Stimulated activated CD8-positive, alpha-beta memory T cell treated with anti-CD3 and anti-CD28 coated beads, Interleukin-4, amount 100 ng/mL, for 4 hours (primary cell): ENCODE measurements at places on chromosomes 5 and 9.

DNA sequence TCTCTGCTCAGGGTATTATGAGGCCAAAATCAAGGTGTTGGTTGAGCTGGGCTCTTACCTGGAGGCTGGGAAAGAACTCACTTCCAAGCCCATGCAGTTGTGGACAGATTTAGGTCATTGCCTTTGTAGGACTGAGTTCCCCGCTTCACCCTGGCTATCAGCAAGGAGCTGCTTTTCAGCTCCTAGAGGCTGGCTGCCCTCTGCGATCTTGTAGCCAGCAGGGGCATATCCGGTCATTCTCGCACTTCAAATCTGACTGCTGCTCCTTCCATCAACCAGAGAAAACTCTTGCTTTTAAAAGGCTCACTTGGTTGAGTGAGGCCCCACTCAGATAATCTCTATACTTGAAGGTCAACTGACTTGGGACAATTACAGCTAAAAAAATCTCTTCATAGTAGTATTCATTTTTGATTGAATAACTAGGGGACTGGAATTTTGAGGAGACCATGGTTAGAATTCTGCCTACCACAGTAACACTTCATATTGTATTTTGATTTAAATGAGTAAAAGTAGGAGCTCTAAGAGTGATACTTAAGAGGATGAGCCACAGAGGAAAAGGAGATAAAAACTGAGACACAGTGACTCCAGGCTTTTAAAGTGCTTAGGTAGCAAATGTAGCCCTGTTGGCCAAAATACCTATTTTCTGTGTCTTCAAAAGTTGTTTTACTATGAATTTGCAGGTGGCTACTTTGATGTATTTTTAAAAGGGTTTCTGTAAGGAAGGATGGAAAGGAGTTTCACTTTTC lies 137.4 kb downstream of the CD180 start:
- DNase-seq = no peak

DNA sequence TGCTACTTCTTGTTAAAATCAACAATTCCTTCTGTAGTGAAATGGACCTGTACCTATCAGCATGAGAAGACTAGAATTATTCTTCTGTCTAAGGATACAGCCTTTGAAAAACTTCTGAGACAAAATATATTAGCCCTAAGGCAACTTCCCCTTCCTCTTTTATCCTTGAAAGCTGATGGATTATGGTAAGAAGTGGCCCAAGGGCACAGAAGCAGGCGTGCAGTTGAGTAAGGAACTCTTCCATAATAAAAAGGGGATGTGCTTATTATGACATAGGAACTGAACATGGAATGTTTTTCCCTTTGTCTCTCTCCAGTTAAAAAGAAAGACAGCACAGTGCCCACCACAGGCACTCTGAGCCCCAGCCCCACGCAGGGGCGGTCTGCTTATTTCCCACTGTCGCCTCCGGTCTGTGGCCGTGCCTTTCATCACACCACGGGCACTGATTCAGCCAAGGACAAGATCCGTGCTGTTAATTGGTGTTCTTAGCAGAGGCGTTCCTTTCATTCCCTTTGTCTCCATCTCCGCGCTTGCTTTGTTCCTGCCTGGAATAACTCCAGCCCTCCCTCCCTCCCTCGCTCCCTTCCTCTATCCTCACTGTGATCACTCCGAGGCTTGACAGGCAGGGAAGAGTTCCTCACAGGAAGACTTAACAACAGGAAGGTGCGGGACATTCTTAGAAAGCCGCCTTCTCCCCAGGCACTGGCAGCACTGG lies 135.9 kb upstream of the OTULINL start:
- no peak for DNase-seq

- no peak for DNase-seq
These were observed 80.9 kb upstream of the ISL1 start for GRCh38 chr5:51302343-51302742.

DNA sequence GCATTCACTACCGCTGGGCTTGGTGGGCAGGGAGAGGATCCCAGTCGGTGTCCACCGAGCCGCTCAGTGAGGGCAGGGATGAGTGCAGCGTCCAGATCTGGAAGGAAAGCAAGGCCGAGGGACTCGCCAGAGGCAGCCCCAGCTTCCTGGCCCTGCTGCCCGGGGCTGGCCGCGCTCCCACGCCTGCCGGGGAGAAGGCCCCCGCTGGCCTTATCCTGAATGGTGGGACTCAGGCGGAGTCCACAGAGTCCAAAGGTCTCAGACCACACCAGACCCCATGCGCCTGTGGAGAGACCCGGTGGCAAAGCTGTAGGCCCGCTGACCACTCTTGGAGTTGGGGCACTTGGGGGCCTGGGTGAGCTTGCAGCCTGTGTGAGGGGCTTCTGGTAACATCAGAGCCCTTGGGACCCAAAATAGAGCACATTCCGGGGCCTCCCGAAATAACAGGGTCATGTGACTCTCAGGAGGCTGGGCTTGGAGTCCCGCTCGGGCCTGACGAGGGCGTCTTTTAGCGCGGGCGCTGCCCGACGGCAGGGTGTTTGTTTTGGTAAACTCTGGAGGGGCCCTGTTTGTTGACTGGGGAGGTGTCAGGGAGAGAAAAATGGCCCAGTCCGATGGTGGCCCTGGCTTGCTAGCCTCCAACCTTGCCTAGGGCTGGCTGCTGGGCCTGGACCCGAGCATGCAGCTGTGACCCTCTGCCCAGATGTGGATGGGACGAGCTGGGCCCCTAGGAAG lies 2.8 kb downstream of the RXRA start:
- no peak for DNase-seq

- no peak for DNase-seq
These were observed 206.0 kb upstream of the WWC1 start for GRCh38 chr5:168085261-168086031.

DNA sequence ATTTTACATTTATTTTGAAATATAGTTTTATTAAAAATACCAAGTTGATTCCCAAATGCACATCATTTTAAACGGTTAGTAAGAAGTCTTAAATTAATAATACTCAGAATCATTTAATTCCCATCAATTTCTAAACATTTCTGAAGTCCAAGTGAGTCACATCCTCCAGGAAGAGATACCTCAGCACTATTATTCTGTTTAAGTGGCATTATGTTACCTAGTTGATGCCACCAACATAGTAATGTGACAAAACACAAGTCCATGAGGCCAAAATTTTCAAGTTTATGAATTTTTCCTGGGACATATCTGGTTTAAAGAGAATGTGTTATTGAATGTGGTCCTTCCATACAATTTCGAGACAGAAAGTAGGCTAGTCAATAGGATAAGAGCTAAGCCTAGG lies 1348.3 kb upstream of the CDH9 start:
- DNase-seq = no peak

DNA sequence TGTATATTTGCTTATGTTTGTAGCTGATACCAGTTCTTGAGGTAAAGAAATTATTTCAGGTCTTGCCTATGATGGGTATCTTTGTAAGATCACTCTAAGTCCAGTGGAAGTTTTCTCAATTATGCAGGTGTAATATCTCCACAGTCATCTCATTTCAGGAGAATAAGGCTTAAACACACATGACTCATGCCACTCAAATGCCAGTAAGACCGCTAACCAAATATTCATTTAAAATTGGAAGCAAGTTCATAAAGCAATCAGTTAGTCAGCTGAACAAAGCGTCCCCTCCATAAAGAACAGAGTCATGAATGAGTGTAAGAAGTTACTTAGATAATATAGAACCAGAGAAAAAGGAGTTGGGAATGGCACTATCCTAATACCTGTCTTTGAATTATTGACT lies 248.7 kb downstream of the LURAP1L start:
- no peak for DNase-seq

DNA sequence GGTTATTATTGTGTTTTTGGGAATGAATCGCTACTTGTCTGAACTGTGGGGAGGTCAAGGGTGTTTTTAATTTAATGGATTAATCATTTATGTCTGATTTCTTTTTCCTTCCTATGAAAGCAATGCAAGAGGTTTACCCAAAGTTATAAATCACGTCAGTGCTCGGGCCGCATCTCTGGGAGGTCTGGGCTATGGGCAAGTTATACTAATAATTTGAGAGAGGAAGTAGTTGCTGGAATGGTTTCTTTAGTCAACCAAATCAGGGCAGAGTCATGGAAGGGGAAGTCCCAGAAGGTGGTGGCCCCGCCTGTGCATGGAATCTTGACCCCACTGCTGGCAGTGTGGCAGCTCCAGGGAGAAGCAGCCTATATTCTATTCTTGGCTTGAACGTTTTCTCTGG lies 180.2 kb downstream of the HSPA4 start:
- DNase-seq = no peak

- DNase-seq = no peak
These were observed 481.8 kb upstream of the ARRDC3 start for GRCh38 chr5:91864962-91865361.

DNA sequence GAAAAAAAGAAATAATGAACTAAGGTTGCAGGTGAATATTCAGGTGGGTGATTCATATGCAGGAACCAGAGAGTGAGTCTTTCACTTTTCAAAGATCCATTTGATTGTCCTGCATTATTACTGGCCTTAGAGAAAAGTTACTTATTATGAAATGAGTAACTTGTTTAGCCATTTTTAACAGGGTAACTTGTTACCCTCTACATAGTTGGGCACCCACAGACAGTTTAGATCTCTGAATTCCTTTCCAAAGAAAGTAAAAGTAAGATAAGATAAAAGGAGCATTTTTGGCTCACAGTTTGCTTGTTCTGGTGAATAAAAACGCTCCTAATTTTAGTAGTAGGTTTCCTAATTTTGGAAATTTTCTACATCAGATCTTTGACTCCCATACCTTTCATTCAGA lies 54.1 kb upstream of the DAB2 start:
- no peak for DNase-seq

DNA sequence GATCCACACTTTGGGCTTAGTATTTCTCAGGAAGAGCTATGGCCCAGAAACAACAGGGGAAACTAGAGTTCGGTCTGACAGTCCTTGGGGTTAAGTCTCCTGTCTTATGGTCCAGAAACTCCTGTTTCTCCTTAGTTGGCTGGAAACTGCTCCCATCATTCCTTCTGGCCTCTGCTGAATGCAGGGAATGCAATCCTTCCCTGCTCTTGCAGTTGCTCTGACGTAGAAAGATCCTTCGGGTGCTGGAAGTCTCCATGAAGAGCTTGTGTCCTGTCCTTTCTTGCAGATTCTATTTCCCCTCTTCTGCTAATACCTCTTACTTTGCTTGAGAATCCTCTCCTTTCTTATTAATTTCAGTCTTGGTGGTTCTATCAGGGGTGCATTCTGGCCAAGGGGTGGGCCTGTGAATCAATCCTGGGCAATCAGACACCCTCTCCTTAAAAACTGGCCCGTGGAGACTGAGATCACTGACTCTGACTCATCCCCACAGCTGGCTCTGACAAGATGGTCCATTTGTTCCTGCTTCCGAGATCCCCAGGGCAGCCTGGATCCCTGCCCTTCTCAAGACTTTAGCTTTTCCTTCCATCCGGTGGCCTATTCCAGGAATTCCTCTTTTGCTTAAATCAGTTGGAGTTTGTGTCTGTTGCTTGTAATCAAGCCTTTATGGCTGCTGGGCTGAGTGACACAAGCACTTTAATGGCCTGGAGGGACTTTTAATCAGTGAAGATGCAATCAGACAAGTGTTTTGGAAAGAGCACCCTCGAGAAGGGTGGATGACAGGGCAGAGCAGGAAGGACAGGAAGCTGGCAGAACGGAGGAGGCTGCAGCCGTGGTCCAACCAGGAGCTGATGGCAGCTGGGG lies 23.7 kb downstream of the PTGS1 start:
- no peak for DNase-seq

DNA sequence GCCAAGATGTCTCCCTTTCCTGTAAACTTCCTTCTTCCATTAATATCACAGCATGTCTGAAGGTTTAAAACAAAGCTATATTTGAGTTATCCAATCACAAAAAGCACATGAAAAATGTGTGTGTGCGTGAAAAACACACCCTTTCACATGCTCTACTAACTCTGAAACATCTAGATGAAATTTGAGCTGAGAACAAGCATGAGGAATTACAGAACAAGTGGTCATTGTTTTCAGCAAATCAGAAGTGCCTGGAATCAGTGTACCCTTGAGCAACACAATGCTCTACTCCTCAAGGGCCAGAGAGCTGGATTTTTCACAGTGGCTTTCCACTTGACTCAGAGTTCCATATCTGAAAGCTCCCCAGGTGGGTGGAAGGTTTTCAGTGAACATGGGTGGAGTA lies 255.9 kb downstream of the PSAT1 start:
- DNase-seq = no peak

DNA sequence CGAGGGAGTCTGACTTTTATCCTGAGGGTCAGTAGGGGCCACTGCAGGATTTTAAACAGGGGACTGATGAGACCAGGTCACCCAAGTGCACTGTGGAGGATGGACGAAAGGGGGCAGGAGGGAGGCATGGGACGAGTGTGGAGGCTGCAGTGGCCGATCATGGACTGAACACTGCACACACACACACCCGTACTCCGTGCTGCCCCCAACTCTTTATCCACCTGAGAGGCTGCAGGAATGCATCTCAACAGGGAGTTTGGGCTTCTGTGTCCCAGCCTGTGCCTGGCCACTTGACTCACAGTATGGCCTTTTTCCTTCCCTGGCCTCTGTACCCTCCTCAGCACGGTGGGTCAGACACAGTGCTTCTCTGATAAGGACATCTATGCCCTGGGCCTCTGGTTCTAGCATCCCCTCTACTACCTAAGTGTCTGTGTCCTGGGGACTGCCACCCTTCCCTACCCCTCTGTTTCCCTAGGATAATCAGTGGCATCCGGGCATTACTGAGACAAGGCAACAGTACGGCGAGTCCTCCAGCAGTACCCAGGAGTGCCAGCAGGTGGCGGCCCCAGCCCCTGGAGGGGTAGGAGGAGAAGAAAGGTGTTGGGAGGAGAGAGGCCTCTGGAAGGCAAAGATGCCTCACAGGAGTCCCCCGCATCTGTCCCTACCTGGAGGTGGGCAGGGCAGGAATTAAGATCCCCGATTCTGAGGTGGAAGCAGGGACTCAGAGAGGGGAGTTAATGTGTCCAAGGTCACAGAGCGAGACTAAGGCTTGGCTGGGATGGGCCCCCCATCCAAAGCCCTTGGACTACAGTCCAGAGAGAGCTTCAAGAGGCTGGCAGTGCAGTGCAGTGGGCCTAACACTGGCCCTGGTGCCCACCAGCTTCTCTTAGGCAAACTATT lies 5.1 kb upstream of the CDX1 start:
- DNase-seq = peak; percentile 52

DNA sequence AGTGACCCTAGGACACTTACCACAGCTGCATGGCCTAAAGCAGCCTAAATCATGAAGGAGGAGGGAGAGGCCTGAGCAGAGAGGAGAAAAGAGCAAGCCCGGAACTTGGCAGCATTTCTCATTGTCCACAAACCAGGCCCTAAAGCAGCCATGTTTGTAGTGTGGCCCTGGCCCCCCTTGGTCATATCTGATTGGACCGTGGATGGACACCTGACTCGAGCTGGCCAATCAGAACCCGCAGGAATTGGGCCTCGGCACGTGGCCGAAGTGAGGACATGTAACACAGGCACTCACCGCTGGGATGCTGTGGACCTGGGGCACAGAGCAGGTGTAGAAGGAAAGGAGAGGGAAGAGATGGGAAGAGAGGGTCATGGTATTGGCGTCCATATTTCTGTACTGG lies 56.9 kb downstream of the ASS1 start:
- DNase-seq = no peak
